ENCODE measurements at places on chromosomes 7 and 10. TPM values are rescaled to one million over a fixed set of nuclear protein-coding genes. Genes with fewer than 3 reads are reported as not detected.

CDHR3 gene
- 3.6 TPM for polyA plus RNA-seq

DNA sequence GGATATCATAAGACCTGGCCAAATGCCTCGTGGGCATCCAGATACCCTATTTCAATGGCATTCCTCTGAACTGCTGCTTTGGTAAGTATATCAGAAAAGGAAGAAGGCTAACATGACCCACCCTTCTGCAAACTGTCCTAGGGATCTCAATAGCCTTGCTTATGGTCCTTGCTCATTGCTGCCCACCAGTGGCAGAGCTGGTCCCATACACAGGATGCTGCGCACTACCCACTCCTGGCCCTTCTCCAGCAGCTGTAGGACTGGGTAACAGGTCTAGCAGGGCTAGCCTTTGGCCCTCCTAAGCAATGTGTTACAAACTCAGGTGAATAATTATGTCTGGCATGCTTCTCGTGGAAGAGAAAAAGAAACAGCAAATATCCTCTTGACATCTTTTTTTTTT lies 72.5 kb downstream of the C10orf90 start:
- DNase-seq = no peak

ASAH2 gene
- 0.45 TPM for polyA plus RNA-seq

DNA sequence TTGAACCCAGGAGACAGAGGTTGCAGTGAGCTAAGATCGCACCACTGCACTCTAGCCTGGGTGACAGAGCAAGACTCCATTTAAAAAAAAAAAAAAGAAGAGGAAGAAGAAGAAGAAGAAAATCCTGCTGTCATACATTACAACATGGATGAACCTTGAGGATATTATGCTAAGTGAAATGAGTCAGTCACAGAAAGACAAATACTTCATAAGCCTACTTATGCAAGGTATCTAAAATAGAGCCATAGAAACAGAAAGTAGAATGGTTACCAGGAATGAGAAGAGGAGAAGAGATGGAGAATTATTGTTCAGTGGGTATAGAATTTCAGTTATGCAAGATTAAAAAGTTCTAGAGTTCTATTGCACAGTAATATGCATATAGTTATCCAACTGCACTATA lies 466.5 kb downstream of the PLXNA4 start:
- no peak for DNase-seq

INSIG1 gene
- 25.7 TPM for polyA plus RNA-seq

DNA sequence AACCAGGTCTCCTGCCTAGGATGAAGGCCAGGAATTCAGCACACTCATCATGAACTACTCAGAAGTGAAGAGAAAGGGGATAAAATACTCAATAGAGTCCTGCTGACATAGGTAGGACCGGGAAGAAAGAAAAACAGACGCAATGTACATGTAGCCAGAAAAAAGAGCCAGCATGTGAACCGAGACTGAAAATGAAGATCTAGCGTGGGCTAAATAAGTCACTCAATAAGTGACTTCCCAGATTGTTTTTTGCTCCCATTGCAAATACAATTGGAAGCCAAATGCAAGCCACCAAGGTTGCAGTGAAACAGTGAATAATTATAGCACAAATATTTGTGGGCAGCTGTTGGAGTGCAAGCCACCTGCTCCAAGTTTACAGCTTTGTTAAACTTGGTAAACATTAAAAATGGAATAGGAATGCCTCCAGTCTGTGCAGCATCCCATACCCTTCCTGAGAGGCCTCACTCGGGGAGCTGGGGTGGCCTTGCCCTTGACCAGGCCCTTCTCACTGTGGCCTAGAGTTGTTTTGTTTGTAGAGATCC lies 34.7 kb upstream of the HPS1 start:
- no peak for DNase-seq

GRCh38 chr7:90404777-90405176 lies 1.5 kb downstream of the CLDN12 start:
- DNase-seq = no peak

GRCh38 chr10:124403548-124403947 lies 15.2 kb downstream of the OAT start:
- no peak for DNase-seq

DNA sequence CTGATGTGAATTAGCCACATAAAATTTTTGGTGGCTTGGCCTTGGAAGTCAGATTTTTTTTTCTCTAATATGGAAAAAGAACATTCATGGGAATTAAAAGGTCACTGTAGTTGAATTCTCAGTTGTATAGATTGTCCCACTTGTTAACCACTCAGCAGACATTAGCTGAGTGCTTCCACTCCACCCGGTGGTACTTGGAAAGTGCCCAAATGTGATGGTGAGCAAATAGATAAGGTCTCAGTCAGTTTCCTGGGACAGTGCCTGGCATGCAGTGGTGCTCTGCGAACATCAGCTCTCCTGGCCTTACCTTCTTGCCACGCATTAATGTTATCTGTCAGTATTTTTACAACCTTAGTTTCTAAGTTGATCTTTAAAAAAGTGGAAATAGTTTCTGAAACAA lies 1.4 kb downstream of the ATP5F1C start:
- no peak for DNase-seq

- DNase-seq = no peak
These were observed 536 bp upstream of the POM121 start for GRCh38 chr7:72924386-72924732.

DNA sequence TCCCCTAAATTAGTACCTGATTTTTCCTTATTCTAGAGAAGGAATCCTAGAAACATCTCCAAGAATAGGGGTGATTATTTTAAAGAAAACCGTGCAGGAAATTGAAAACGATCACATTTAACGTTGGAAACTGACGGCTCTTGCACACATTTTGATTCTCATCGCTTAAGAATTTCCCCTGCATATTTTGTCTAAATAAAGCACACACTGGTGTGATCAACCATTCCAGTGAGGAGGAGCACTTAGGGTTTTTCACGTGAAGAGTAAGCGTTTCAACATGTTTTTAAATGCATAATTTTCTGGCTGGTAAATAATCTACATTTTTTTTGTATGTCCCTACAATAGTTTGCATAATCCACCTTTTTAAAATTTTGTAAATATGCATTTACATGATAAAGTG lies 229.7 kb upstream of the PFKP start:
- no peak for DNase-seq

TCF7L2 gene
- 6.5 TPM for polyA plus RNA-seq

EFCAB10 gene
- polyA plus RNA-seq = not detected

GRCh38 chr7:144011458-144012230 lies 11.5 kb downstream of the OR6B1 start:
- DNase-seq = no peak

- DNase-seq = peak; percentile 29
These were observed 5.1 kb downstream of the SHH start for GRCh38 chr7:155807065-155807671.

DNA sequence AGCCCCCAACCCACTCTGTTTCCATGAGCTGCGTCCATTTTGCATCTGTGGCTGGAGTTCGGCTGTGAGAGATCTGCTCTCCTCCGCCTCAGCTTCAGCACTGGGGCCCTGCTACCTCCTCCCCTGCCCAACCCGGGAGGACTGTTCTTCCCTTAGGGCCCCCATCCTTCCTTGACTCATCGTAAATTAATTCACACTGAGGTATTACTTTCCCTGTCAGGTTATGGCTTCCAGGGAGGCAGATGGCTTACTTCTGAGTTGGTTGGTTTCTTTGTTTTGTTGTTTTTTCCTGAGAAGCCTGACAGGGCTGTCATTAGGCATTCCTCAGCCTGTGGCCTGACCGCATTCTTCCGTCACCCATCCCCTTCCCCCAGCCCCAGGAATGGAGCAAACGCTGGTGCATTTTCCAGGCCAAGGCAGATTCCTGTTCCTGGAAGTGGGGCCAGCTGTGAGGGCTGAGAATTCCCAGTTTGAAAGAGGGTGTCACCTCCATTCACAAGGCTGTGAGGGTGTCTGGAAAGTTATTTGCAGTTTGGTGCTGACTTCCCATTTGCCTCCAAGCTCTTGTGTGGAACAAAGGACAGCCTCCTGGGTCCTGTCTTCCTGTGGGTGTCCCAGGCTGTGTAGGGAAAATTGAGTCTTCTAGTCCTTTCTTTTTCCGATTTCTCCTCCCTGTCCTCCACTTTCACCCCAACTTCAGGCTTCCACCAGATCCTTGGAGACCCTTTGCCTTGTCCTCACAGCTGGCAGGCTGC lies 11.7 kb downstream of the CPA5 start:
- DNase-seq = peak; percentile 95

GPR15LG gene
- not detected for polyA plus RNA-seq

DNA sequence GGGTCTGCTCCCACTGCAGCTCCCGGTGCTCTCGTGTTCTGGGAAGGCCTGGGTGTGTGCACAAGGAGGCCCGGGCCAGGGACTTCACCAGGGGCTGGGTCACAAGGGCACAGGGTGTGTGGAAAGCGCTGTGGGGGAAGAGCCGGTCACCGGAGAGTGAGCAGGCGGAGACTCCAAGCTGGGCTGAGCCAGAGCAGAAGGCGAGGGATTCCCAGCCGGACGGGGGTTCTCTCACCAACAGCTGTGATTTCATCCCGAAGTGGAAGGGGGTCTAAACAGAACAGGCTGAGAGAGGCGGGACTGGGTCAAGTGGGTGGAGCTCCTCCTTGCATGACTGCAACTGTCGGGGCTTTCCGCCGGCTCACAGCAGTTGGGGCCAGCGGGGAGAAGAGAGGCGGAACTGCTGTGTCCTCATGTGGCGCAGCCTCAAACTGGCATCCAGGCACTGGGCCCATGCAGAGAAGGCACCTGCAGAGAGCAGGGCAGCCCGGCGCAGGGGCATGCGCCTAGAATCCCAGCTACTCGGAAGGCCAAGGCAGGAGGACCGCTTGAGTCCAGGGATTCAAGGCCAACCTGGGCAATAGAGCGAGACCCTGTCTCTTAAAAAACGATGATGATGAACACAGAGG lies 7.6 kb upstream of the ORAI2 start:
- peak; percentile 91 for DNase-seq

BZW2 gene
- polyA plus RNA-seq = 24.8 TPM

GRCh38 chr7:113291058-113291457 lies 172.7 kb upstream of the SMIM30 start:
- DNase-seq = no peak

CRPPA gene
- polyA plus RNA-seq = 2.0 TPM

DNA sequence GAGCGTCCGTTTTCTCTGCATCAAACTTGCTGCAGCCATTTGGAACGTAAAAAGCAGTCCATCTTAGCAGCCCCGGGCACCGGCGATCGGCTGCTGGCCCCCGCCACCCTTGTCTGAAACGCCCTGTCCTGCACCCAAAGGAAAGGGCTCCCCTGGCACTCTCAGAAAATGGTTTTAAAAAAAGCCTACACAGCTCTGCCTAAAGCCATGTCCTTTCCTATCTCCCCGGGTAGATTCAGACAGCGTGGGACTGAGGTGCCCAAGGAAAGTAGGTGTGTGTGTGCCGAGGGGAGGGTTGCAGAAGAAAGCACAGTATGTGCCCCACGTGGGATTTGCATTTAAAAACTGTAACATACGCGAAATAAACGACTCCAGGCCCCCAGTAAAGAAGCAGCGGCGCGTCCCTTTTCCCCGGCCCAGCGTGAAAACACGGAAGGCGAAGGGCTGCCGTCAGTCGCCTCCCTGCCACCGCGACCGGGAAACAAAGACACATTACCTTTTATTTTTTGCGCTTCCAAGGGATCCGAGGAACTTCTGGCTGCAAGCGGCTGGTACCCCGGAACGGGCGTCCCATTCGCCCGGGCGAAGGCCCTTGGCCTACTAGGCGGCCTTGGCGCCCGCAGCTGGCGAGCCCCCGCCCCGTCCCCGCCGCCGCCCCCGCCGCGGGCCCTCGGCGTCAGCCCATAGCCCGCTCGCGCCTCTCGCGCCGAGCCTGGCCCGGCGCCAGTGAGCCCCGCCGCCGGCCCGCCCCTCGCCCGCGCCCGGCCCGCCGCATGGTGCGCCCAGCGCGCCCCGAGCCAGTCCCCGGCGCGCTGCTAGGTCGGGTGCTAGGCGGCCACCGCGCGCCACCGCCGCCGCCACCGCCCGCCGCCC lies 304.6 kb downstream of the PRPF18 start:
- DNase-seq = peak; percentile 52

DNA sequence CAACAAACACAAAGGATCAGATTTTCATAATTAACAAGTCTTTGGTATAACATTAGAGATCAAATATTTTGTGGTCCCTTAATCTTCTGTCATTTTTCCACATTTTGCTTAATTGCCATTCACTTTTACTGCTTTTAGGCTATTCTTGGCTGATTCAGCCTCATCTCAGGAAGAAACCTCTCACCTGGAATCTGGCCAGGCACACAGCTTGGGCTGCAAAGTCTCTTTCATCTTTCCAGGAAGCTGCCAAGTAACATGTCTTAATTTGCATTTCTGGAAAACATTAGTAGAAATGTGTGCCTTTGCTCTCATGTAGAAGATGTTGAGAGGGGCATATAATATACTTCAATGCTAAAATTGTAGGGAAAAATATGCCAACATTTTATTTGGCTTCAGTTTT lies 174.2 kb upstream of the STEAP4 start:
- DNase-seq = no peak

TNPO3 gene
- polyA plus RNA-seq = 20.1 TPM

DNA sequence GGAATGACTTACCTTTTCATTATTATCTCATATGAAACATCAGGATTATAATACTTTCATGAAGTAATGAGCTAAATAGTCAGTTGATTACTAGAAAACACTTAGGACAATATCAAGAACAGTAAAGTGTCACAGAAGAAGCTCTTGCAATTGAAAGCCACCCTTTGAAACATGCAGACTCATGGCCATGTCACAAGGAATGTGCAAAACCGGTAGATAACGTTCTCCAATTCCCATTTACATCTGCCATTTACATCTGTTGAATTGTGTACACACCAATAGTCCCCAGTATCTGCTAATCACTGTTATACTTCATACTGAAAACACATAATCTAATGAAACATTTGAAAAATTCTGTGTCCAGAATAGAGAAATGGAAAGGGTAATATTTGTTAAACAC lies 237.5 kb downstream of the CREB5 start:
- DNase-seq = no peak

All from kidney (tissue), 22 donors.